ENCODE measurements at places on chromosomes 3 and 15.

- no peak for DNase-seq
These were observed 762.2 kb upstream of the ALCAM start for GRCh38 chr3:104604326-104605010.

GRCh38 chr15:45795440-45796069, 160.7 kb downstream of the SQOR start:
- DNase-seq = no peak

DNA sequence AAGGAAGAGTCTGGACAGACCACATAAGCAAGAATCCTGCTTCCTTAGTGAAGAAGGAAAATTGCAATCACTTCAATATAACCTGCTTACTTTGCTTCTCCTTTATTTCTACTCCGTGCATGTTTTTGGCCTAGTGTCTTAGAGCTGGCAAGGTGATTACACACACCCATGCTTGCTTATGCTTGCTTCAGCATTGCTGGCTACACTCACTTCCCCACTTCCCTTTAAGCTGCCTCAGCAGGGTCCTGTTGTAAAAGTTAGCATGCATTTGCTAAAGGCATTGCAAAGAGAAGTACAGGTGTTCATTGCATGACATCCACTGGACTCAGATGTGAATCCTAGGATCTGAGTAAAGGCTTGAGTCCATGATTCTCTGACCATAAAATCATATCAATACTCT, 47.5 kb upstream of the STT3B start:
- no peak for DNase-seq

- no peak for DNase-seq
These were observed 324.5 kb downstream of the CNTN4 start for GRCh38 chr3:2423143-2423542.

GRCh38 chr3:174072675-174073074, 675.1 kb downstream of the NLGN1 start:
- DNase-seq = no peak

GRCh38 chr3:31356941-31357340, 175.8 kb upstream of the STT3B start:
- no peak for DNase-seq

GRCh38 chr3:172040078-172040980, 951 bp downstream of the FNDC3B start:
- no peak for DNase-seq

DNA sequence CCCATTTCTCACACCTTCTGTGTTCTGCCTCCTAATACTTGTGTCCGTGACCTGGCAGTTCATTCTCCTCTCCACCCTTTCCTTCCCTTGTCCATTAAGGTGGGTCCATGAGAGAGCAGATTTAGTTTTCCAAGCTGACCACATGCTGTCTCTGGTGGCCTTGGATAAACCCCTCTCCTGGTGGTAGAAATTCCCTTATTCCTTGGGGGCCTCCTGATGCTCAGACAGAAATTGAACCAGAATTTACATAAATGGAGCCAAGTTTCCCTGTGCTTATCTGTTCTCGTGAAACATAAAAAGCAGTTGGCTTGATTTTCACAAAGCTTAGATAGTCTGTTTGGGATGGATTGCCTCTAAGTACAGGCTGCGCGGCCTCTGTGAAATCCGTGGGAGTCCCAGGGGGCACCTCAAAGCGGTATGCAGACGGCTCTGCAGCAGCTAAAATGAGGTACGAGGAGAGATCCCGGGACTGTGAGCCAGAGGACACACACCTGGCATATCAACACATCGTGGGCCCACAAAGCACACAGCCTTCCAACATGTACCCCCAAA, 101.0 kb upstream of the NMNAT3 start:
- no peak for DNase-seq

- DNase-seq = no peak
These were observed 161.4 kb downstream of the CHSY1 start for GRCh38 chr15:101090428-101090790.

DNA sequence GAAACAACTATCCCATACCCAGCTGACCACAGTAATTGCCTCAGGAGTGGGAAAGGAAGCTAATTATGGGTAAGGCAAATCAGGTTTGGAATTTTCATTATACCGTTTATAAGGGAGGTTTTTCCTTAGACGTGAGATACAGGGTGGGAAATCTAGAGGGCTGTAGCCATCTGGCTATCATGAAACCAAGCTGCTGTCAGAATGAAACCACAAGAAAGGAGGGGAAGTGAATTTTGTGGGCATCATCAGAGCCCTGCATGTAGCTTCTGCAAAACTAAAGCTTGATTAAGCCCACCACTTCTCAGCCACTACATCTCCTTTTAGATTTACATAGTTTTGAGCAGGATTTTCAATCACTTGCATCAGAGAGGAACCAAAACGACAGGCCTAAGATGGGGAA, 893.5 kb downstream of the TUSC7 start:
- DNase-seq = no peak

DNA sequence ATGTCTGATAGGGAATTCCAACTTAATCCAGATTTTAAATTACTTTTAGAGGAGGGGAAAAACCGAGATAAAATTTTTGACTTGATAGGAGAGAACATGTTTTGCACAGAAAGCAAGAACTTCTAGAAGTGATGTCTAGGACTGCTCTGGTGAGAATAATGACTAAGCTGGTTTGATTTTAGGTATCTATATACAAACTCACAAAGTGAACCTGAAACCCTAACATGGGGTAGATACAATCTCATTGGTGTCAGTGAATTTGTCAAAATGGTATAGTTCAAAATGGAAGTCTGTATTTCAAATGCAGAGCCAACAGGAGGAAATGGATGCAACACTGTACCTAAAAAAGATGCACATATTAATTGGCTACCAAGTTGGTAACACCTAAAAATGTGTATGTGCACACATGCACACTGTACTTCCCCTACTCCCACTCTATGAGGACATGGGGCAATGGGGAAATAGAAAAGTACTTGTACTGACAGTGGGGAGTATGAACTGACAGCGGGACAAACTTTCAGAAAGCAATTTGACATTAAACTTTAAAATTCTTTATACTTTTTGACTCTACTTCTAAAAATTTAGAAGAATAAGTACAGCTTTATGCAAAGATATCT, 53.0 kb downstream of the NR1I2 start:
- no peak for DNase-seq

GRCh38 chr3:28940994-28941393, 339.9 kb upstream of the RBMS3 start:
- no peak for DNase-seq

DNA sequence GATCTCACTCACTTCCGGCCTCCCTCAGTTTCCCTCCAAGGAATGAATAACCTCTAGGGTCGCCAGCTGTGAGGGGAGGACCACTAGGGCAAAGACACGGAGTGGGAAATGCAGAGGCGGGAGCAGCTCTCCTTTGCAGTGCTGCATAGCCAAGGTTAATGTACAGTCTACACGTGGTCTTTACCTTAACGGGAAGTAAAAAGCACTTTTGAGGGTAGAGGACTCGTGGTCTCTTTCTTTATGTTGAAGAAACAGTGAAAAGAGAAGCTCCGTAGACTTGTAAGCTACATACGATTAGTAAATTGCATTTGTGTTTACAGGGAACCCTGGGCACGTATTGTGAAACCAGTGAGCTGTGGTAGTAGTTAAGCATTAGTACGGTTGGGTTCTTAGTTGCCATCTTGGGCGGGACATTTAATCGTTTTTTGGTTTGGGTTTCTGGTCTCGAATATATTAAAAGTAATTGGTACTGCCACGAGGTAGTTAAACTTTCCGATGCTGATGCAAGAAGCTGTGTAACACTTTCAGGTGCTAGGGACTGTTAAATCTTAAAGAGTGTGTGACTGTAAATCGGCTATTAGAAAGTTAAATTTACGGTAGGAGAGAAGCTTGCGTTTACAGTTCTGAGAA, 828 bp downstream of the U2SURP start:
- DNase-seq = no peak

- DNase-seq = no peak
These were observed 139.6 kb downstream of the RBPMS2 start for GRCh38 chr15:64635499-64636495.

- no peak for DNase-seq
These were observed 254.6 kb upstream of the NR2F2 start for GRCh38 chr15:96075895-96076294.

- DNase-seq = no peak
These were observed 249.2 kb downstream of the OPA1 start for GRCh38 chr3:193842029-193842798.

DNA sequence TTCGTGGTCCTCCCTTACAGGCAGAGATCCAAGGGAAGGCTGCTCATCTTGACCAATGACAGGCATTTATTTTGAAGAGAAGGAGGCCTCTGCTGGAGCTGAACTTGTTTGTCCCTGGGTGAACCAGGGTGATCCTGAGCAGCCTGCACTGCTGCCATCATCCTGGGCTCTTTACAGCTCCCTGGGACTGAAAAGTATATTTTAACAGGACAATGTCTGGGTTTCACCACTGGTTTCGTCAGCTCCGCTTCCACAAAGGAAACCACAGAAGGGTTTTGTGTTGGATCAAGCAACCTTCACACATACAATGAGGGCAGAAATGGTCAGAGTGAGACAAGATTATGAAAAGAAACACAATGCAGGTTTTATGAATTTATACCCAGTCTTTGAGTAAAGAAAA, 400.7 kb upstream of the TPM1 start:
- DNase-seq = no peak

DNA sequence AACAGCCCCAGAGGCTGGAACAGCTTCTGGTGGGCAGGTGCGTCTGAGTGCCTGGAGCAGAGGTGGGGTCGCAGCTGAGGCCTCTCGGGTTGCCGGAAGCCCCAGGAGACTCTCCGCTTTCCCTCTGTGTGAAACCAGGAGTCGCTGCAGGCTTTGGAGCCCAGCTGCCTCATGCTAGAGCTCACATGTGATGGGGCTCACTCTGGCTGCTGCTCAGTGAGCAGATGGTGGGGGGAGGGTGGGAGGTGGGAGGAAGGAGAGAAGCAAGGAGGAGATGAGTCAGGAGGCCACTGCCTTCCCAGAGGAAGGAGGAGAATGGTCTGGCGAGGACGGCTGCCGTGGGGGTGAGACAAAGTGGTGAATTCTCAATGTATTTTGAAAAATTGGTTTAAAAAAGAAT, 290.1 kb upstream of the CHRNA7 start:
- no peak for DNase-seq

DNA sequence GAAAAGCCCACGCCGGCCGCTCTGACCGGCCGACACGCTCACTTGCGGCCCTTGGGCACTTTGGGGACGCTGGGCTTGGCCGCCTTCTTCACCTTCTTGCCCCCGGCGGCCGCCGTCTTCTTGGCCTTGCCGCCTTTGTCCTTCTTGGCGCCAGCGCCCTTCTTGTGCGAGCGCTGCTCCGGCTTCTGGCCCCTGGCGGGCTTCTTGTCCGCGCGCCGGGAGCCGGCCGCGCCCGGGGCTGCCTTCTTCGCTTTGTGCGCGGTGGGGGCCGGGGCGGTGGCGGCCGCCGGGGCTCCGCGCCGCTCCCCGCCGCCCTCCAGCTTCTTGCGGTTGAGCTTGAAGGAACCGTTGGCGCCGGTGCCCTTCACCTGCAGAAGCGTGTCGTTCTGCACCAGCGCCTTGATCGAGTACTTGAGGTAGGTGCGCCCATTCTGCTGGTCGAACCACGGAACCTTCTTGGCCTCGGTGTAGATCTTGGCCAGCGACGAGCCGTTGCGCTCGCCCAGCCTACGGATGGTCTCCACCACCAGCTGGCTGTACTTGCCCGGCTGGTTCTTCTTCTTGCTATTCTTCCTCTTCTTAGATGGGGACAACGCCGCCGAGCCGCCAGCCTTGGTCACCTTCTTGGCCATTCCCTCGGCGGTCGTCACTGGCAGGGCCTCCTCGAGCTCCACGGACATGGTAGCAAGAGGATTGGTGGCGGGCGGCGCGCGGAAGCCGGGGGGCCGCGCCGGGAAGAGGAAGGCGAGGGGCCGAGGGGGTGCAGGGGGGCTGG, 36.7 kb downstream of the HMCES start:
- peak; percentile 26 for DNase-seq

GRCh38 chr3:171829841-171830517, 13.2 kb upstream of the TMEM212 start:
- DNase-seq = no peak

DNA sequence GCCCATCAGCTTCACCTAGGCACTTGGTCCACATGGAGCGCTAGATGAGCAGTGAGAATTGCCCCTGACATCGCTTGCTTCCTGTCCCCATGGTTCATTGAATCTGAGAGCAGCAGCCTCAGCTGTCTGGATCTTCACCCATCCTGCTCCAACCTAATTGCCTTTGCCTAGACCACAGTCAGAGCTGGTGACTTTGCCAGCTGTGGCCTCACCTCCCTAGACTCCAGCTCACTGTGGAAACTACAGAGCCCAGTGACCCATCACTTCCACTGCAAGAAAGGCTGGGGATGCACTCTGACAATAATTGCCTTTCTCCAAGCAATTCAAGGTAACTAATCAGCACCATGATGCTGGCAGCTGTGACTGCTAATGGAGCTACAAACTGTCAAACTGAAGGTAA, 30.6 kb upstream of the SLC6A1 start:
- DNase-seq = no peak
